Lung microvascular endothelial cell (primary cell): ENCODE measurements at places on chromosomes 4 and X.
A peak's percentile ranks its signal among the peaks of the same experiment; 100 is the strongest.

DNA sequence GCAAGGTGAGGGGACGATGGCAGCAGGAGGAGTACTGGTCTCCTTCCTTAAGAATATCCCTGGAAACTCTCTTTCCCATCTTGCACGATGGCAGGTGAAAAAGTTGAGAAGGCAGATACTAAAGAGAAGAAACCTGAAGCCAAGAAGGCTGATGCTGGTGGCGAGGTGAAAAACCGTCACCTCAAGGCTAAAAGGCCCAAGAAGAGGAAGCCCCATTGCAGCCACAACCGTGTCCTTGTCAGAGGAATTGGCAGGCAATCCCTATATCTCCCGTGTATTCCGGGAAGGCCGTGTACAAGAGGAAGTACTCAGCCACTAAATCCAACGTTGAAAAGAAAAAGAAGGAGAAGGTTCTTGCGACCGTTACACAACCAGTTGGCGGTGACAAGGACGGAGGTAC is 40.0 kb downstream of the CRLF2 start:
- DNase-seq = no peak

DNA sequence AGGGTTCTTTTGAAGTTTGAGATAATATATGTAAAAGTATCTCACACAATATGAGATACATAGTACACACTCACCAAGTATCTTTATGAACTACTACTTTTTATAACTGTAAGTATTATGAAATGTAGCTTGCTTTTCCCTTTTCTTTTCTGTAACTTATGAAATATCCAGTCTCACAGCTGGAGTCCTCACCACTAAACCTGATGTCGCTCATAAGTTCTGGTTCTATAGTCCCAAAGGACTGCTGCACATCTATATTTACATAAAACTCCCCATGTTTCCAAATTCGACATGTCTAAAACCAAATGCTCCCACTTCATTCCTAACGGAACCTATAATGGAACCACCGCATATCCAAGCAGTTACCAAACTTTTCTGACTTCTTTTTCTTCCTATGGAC is 186.5 kb upstream of the SLC7A11 start:
- no peak for DNase-seq

DNA sequence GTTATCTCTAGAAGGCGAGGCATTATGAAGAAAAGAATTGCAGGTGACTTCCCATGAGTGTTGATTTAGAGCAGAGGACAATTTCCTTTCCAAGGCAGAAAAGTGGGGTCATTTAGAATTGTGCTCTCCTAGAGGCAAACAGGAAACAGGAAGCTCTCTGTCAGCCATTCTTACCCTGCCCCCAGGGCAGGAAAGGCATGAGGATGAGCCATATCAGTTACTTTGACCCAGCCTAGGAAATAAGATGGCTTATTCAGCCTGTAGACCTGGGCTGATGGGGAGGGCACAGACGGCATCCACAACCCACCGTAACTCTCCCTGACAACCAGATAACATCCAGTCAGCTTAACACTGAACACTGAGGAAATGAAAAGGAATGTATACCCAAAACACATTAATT is 88.8 kb upstream of the KDR start:
- DNase-seq = peak; percentile 80

DNA sequence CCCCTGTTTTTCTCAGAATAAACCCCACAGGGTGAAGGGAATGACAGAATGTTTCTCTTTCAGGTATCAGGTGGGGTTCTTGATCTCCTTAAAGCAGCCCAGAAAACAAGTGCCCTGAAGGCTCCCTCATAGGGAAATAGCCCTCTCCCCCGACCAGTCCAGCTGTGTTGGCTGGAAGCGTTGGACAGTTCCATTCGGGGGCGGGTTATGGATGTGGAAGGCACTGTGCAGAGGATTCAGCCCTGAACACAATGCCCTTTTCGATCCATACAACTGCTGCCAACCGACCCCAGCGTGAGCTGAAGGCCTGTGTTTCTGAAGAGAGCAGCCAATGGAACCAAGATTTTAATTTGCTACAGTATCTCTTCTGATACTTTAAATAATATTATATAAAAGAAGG is 41.5 kb downstream of the SEL1L3 start:
- DNase-seq = no peak

GRCh38 chr4:38759113-38759789 is 23.5 kb downstream of the TLR10 start:
- peak; percentile 70 for DNase-seq

DNA sequence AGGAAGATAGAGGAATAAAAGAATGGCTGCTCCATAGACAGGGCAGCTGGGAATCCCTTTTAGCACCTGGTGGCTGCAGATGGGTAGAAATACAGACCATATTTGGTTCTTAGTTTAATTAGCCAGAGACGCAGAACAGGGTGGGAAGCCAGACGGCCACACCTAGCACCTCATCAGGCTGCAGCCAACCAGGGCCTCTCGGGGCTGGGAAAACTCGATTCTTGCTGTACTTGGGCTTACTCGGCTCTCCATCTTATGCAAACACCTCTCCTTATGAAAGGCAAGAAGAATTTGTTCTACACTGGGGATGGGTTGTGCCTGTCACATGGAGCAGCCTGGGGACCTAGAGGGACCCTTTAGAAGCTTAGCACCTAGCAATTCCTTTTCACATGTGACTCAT is 19.7 kb downstream of the IRAK1 start:
- DNase-seq = no peak

DNA sequence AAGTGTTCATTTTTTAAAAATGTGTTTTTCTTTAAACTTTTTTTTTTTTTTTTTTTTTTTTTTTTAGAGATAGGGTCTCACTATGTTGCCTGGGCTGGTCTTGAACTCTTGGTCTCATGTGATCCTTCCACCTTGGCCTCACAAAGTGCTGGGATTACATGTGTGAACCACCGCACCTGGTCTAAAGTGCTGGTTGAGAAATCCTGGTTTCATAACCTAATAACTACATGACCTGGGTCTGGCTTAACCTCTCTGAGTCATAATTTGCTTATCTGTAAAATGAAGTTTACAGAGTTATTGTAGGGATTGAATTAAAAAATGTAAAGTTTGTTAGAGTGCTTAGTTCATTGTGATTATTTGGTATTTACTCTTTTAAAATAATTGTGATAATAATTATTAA is 5.2 kb downstream of the HSD17B13 start:
- no peak for DNase-seq
